ENCODE measurements at places on chromosomes 4 and X.

DNA sequence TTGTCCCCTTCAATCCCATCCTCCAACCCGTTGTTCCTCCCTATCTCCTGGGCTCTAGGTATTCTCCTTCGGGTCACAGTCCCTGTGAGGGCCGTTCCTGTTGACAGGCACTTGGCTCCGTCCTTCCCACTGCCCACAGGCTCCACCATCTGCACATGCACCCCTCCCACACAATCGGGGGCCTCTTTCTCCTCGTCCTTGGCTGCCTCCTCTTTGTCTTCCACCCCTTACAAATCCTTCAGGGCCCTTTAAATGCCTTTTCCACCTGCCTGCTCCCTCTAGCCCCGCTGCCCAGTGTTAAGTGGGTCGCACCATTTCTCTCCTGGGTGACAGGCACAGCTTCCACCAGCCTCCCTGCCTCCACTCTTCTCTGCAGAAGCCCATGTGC is 2.7 kb upstream of the AVPR2 start:
- no peak for DNase-seq

DNA sequence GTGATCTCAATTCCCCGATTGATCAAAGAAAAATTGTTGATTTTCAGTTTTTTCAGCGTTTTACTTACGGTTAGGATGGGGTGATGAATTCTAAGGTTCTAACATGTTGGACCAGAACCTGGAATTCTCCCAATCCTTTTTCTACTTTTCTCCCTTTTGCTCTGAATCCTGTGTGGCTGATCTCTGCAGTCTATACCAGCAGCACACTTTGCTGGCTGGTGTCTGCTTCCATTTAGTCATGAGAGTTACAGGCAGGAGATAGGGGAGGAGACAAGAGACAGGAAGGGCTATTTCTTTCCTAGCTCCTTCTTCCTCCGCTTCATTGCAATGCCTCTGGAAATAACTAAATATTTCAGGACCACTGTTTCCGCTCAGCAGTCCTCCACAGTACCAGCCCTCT is 623.9 kb downstream of the CENPC start:
- no peak for DNase-seq

GRCh38 chr4:84220990-84221389 is 278.1 kb downstream of the NKX6-1 start:
- DNase-seq: no peak

DNA sequence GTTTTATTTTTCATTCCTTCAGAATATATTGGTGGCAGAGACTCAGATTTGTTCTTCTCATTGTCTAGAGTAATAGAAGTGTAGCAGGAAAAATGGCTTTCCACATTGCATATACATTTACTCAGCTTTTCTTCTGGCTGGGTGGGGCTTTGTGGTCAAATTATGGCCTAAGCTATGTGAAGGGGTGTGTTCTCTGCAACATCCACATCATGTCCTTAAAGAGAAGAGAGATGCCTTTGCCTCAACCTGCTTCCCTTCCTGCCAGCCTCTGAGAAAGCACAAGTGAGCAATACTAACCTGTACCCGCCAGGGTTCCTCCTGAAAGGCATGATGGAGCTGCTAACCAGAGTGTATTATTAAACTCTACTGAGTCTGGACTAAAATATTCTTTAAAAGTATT is 695.6 kb upstream of the FAM241A start:
- DNase-seq: no peak

DNA sequence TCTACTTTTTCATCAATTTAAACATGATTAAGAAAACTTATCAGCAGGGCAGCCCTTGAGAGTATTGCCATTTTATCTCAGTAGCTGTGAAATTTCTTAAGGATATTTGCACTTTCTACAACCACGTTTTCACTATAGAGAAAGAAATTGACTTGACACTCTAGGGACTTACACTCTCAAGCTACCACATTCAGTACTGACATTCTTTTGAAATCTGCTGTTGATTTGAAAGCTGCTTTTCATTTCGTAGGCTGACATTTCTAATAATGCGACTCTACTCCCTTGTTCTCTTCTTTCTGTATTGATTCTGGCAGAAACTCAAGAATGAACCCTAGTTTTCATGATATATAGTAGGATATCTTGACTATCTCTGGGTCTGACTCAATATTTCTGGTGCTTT is 13.7 kb upstream of the GRXCR1 start:
- DNase-seq: no peak

GRCh38 chr4:53116954-53117353 is 248.9 kb downstream of the SCFD2 start:
- no peak for DNase-seq

DNA sequence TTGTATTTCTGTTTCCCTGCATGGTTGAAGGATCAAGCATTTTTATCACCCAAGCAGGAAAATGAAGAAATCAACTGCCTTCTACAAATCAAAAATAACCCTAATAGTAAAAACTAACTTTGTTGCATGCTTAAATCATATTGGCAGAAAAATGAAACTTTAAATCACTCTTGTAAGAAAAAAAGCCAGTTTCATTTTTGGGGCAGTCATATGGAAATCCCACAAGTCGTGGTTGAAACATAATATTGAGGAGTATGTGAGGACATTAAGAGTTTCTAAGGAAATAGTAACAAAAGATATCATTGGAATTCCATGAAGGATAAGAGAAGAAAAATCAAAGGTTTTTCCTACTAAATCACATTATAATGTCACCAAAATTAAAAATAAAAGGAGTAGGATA is 8.4 kb downstream of the TEC start:
- no peak for DNase-seq

GRCh38 chrX:150293311-150294013 is 69.7 kb upstream of the MAMLD1 start:
- no peak for DNase-seq

GRCh38 chr4:34138385-34138784 is 2105.9 kb downstream of the ARAP2 start:
- DNase-seq: no peak

- DNase-seq: no peak
Observed at GRCh38 chr4:25970226-25970675, 56.2 kb downstream of the SMIM20 start.

DNA sequence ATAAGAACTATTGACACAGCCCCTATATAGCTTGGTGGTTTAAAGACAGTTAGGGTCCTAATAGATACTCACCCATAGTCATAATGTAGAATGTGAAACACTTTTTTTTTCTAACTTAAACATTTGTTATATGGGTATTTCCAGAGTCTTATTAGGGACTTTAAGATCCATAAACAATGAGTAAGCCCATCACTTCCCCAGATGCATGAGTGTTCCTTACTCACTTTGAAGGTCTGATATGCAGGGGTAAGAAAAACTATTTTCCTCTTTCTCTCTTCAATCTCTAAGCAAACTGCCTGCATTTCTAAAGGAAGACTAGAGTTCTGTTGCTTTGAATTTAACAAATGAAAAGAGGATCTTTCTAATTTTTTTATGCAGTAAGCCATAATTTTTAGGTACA is 443.6 kb upstream of the PITX2 start:
- no peak for DNase-seq

GRCh38 chr4:118337954-118338353 is 14.8 kb downstream of the PRSS12 start:
- no peak for DNase-seq

DNA sequence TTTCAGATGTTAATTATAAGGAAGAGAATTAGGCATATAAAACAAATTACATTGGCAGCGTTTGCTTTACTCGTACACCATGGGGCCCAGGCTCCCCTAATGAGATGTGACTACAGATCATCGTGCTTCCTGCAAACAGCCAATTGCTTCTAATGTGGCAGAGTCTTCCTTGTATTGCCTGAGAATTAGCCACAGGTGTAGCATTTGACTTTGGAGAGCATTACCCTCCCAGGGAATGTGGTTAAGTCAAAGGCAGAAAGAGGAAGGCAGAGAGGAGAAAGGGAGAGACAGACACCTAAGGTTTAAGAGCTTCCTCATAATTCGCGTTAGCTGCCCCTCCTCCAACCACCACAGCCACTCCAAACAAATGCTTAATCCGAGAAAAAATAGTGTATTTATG is 97.0 kb downstream of the MID1IP1 start:
- DNase-seq: no peak

- no peak for DNase-seq
Observed at GRCh38 chr4:7620814-7621176, 186.1 kb upstream of the PSAPL1 start.

- no peak for DNase-seq
Observed at GRCh38 chr4:34566091-34566490, 1678.2 kb downstream of the ARAP2 start.

DNA sequence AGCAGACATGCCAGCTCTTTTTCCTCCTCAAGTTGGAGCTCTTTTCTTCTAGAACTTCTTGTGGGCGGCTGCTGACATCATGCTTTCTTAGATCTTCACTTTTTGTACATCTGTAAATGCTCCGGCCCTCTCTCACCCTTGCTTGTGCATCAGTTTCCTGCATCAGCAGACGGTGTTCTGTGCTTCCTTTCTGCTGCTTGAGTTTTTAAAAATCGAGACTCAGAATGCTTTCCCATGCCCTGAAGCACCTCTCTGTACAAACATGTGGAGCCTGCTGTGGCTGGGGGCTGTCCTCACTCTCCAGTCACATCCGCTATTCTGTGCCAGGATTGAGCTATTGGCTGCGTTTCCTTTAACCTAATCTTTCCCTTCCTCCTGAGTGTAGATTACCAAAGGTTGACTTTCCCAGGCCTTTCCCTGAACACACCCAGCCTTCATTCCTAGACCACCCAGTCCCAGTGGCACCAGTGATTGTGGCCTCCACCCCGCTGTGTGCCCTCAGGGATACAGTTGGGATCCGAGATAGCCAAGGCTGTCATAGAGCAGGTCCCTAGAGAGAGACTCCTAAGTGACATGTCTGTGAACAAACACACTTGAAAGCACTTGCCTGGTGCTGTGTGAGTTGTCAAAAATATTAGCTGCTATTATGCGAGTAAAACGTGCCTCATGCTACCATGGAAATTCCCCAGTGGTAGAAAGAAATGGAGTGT is 41.9 kb downstream of the TNIP2 start:
- DNase-seq: peak; percentile 43

DNA sequence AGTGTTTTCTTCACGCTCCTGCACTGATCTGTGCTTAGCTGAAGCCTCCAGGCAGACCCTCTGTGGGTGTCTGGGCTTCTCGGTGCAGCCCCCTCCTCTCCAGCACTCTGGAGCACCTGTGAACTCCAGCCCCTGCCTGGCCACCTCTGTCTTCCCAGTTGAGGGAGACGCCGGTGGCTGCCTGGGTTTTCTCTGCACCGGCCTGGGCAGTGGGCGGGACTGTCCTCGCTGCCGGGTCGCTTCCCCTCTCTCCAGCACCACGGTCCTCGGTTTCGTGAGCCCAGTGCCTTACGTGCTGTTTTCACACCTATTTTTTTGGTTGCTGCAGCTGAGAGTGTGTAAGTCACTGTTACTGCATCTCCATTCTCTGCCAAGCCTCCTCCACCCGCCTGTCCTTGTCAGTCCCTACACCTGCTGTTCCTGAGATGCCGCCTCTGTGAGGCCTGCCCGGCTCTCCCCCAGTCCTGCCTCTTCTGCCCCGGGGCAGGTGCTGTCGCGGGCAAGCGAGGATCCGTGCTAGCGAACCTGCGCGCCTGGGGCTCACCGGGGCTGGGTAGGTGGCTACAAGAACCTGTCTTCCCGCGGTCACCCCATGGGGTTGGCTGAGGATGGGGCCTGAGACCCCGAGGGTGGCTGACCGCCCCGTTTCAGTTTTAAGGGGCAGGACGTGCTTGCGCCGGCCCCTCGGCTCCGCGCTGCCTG is 2.4 kb upstream of the FGFRL1 start:
- no peak for DNase-seq

GRCh38 chr4:125789023-125789422 is 474.3 kb downstream of the FAT4 start:
- no peak for DNase-seq

DNA sequence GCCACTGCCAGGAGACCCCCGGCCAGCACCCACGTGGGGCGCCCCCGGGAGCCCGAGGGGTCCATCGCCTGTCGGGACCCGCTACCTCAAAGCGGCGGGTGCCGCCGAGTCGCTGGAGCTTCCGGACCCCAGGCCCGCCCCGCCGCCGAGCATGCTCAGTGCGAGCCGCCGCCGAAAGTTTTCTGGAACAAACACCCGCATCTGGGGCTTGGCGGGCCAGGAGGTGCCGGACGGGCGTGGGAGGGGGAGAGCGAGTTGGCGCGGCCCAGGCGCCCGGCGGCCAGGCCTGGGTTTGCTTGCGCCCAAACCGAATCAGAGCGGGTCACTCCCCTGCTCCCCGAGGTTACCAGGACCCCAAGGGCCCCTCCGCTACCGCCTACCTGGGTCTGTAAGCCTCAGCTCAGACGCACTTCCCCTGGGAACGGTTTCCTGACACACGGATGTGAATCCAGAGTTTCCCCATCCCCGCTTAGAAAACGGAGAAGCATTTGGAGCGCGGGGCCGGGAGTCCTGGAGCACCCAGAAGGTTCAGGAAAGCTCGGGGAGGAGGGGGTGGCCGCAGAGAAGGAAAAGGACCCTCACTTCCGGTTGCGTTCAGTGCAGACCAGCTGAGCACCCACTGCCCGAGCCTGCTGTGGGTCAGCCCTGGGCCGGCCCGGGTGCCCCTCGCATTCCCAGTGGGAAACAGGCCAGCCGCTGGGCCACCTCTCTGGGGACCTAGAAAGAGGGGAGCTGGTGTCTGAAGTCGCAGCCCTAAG is at the start of gene EVC2:
TSS of gene EVC2 (minus strand) at position 111 of the 758 bp plus-strand sequence. CDS start at position 65, 46 bp downstream.
- no peak for DNase-seq

DNA sequence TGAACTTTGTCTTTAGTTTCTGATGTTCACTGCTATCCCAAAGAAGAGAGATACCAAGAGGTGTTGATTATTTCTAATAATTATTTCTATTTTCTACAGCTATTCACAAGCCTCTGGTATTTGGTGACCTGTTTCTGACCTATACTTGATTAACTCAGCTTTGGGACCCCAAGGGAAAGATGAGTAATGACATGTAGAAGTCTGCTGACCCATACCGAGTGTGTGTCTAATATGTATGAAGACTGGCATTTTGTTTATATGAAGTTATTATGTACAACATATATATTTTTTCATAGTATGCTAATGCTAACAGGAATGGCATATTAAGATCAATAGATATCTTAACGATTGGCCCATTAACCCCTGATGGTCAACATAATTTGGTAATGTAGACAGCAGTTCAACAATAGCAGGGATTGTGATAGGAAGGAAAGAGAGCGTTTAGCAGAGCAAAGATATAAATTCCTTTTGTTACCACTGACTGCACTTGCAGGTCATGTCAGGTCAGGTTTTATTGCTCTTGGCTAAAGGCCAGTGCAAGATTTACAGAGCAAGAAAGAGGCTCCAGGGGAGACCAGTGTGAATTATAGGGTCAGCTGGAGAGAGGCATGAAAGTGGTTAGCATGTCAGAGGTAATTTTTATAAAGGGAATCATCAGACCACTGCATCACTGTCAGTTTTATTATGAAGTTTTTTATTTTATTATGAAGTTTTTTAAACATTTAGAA is 94.7 kb upstream of the DIPK2B start:
- DNase-seq: no peak

- no peak for DNase-seq
Observed at GRCh38 chr4:7160439-7160838, 31.9 kb upstream of the SORCS2 start.

GRCh38 chr4:10421344-10422055 is 35.7 kb downstream of the ZNF518B start:
- no peak for DNase-seq

All from NCI-H187 treated with DMSO at 0.1 percent for 48 hours (cell line).